Adipocyte (in vitro differentiated cells): ENCODE measurements at places on chromosomes 4 and X.
A peak's percentile ranks its signal among the peaks of the same experiment; 100 is the strongest.

GRCh38 chr4:171629182-171629581 is 184.0 kb upstream of the GALNTL6 start:
- DNase-seq = no peak

DNA sequence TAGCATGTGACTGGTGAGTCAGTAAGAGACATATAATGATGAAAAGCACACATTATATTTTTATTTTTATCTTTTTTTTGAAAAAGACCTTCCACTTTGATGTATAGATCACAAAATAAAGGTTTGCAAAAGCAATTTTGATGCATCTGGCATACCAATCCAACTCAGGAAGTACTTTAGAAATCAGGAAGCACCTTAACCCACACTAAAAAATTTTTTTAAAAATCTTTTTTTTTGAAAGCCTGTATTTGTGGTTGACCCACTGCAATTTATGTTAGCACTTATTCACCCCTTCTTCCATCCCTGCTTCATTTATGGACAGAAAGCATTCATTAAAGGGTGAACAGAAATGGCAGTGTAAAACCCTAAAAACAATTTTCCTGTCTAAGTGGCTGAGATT is 16.6 kb downstream of the TMEM255A start:
- DNase-seq = no peak

DNA sequence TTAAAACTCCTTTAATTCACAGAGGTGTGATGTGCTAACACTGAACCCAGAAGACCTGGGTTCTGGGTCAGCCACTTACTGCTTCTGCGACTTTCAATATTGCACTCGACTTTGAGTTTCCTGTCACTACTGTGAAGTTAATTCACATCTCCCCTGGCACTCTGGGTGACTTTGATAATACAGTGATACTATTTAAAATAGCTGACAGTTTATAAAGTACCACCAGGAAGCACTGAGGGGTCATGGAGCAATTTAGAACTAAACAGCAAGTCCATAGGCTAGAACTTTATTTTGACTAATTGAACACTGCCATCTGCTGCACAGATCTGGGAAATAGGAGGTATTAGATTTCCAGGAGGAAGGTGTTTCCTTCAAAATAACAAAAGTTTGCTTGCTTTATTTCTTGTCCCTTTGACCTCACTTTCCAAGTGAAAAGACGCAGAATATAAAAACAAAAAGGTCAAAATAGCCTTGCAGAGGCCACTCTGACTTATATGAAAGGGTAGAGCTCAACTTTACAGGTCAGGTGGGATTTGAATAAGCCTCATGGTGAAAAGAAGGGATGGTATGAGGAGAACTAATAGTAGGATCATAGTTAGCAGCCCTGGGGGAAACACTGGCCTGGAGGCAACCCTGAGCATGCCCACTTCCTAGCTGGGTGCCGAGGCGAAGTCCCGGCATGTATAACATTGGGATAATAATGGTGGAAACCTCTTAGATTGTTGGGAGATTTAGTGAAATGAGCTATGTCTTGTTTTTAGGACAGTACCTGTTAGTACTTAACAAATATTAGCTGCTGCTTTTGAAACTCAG is 53.4 kb downstream of the ZNF518B start:
- DNase-seq = peak; percentile 63

GRCh38 chr4:183287677-183288076 is 32.4 kb downstream of the CLDN22 start:
- no peak for DNase-seq

GRCh38 chr4:124484008-124484407 is 228.5 kb downstream of the ANKRD50 start:
- DNase-seq = no peak

DNA sequence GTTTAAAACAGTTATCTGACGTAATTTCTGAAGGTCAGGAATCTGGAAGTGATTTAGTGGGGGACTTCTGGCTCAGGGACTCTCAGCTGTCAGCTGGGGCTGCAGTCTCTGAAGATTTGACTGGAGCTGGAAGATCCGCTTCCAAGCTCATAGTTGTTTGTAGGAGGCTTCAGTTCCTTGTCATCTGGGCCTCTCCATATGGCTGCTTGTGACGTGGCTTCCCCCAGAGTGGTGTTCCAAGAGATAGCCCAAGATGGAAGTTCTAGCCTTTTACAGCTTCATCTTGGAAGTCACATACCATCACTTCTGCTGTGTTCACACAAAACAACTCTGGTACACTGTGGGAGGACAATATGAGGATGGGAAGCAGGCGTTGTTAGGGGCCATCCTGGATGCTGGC is 2.1 kb downstream of the MPC1L start:
- DNase-seq = no peak

DNA sequence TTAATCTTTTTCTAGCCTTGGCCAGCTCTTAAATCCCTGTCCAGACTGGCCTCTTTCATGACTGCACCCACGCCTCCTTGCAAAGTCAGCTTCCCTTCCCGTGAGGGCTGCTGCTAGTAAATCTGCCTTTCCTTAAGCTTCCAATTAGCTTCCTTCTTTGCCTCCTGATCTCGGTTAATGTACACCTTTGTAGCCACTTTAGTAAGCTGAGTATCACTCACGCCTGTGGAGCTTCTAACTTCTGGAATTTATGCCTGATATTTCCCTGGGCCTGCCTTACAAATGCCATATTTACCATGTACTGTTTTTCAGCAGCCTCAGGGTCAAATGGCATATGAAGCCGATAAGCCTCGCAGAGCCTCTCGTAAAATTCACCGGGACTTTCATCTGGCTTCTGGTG is 5.1 kb upstream of the UGT8 start:
- no peak for DNase-seq

DNA sequence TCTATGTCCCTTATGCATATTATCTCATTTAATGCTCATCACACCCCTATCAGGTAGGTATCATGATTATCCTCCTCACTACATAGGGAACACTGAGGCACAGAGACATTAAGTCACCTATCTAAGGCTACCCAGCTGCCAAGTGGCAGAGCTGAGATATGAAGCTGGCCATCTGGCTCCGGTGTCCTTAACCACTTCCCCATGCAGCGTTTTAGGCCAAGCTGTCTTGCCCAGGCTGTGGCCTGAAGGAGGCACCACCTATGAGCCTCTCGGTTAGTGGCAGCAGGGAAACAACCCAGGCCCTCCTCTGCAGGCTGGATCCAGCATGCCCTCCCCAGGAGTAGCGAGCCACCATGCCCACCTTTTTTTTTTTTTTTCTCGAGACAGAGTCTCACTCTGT is 16.3 kb downstream of the PJA1 start:
- no peak for DNase-seq

DNA sequence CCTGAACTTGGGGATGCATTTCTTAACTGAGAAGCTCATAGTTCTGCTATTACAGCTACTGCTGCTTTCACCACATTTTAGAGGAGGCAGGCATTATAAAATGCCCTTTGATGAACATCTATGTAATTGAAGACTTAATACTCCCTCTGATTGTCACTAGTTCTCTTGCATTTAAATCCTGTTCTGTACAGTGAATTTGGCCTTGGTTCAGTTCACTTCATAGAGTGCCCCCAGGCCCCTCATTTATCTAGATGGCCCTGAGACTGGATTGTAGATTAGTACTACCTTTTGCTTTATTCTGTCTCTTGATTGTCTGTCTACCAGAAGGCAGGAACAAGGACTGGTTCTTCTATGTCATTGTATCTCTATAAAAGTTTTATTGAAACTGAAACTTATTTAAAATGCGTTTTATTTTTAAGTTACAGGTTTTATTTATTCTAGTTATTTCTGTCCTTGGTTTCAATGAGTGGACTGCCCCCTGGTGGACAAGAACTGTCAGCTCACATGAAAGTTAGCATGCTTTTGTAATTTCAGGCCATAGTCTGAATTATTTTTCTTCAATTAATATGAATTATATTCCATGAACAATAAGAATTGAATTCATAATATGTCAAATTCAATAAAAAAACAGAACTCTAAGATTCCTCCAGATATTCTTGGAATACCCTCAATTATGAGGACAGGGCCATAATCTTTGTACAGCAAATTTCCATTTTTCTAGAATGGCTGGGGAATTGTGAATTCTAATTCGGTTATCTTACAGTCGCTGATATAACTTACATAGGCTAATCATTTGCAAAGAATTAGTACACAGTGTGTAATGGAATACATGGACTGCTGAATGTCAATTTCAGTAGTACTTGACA is 47.2 kb upstream of the TMEM33 start:
- peak; percentile 82 for DNase-seq

- DNase-seq = no peak
Measured at GRCh38 chrX:10931976-10932375, 179.2 kb upstream of the HCCS start.

DNA sequence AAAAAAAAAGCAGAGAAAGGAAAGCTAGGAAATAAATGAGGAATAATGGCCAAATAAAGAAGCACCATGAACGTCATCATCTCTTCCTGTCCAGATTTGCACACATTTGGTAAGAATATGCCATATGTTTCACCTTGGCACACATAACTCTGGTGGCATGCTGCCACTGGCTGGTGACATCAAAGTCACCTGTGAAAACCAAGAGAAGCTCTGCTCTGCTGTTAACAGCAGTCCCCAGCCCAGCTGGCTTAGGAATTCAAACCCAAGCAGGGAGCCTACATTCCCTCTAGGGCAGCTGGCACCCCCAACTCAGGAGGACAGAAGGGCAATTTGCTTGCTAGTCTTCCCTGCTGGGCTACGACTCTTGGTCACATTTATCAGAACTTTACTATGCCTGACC is 77.6 kb downstream of the RASL11B start:
- no peak for DNase-seq

GRCh38 chr4:69894186-69894585 is 34.2 kb upstream of the SULT1E1 start:
- no peak for DNase-seq

- DNase-seq = peak; percentile 81
Measured at GRCh38 chrX:11100281-11101035, 10.7 kb upstream of the HCCS start.

GRCh38 chr4:121688261-121688660 is 8.5 kb downstream of the ANXA5 start:
- DNase-seq = no peak

DNA sequence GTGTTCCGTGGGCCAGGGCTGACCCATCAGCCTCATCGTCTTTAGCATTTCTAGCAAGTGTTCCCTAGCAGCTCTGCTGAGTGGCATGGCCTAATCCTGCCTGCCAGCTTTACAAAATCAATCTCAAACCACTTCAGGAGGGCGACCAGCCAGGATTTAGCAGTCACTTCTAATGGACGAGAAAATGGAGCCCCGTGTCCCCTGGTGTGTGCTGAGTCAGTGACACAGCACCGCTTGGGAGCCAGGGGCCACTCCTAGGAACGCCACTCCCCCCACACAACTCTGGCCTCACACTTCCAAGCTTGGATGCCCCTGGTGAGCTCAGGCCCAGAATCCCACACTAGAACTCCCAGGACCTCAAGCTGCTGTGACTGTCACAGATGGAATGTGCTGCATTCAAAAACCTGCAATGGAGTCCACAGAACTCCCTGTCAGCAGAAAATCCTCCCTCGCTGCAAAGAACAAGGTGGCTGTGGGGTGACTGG is 311.2 kb upstream of the GATB start:
- no peak for DNase-seq

- no peak for DNase-seq
Measured at GRCh38 chr4:153348006-153348405, 3.5 kb downstream of the MND1 start.

- DNase-seq = no peak
Measured at GRCh38 chr4:146182443-146182842, 6.9 kb downstream of the LSM6 start.

GRCh38 chr4:914531-914930 is 17.6 kb downstream of the GAK start:
- no peak for DNase-seq

GRCh38 chr4:78671903-78672815 is 104.0 kb upstream of the BMP2K start:
- DNase-seq = no peak

DNA sequence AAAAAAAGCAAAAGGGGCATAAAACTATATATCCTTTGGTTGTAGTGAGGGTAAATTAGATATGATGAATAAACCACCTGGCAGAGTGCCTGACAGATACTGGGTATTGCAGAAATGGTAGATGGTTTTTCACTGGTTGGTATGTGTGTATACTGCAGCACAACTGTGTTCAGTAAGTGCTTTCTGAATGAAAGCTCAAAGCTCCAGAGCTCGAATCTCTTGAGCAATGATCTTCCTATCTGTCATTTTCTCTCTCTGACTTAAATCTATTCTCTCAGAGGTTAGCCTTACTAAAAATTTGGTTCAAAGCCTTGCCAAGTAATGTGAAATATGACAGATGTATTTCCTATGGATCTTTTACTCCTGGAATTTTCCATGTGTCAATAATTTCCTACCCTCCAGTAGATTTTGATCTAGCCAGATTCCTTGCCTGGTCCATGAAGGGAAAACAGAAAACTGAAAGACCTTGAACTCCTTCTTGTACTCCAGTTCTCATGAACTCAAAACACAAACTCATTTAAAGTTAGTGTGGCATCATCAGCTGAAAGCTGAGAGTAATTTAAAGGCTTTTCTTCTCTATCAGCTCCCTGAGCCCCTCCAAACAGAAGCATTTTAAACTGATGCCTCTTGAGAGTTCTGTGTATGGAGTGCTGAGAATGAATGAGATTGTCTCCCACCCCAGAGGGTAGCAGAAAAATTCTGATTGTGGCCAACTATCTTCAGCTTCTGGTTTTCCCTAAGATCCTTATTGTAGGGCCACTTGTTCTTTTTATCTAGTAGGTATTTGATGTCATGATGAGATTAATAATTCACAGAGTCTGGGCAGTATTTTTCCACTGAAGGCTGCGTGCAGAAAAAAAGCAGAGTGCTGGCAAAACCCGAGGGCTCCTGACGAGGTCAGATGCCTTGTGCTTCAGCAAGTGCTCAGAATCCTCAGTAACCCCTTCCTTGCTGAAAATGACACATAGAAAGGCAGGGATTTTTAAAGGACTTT is 363.4 kb upstream of the BOD1L1 start:
- DNase-seq = peak; percentile 60

DNA sequence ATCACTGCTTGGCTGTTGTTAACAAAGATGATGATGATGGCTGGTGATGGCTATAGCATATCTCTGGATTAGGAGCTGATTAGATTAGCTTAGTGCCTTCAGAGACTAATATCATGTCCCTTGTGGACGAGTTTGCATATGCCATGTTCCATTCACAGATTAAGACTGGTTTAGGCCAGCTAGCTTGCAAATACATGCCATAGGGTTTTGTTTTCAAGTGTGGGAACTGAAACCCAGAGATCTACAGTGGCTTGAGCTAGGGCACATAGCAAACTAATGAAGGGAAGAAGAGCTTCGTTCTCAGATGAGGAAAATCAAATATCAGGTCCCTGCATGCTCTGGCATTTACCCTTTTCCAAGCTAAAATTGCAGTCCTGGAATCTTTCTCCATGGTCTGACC is 492.3 kb downstream of the MAGEE1 start:
- no peak for DNase-seq

DNA sequence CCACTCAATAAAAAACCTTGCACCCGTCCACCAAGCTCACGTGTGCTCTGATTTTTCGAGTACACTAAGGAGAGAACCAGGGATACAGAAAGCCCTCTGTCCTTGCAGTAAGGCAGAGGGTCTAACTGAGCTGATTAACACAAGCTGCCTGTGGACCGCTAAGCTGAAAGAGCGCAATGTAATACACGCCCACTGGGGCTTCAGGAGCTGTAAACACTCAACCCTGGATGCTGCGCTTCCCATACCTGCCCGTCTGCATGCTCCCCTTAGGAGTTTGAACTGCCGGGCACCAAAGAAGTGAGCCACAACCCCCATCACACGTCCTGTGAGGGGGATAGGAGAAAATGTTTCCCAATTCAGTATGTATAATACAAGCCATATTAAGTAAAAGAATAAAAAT is 664.8 kb downstream of the PCDH18 start:
- DNase-seq = no peak

GRCh38 chr4:18533262-18533775 is 511.8 kb upstream of the LCORL start:
- no peak for DNase-seq

GRCh38 chr4:1206299-1207156 is 34.1 kb upstream of the SPON2 start:
- no peak for DNase-seq
